NCI-H1092 treated with DMSO at 0.1 percent for 48 hours (cell line): ENCODE measurements at places on chromosomes 7 and 10.

DNA sequence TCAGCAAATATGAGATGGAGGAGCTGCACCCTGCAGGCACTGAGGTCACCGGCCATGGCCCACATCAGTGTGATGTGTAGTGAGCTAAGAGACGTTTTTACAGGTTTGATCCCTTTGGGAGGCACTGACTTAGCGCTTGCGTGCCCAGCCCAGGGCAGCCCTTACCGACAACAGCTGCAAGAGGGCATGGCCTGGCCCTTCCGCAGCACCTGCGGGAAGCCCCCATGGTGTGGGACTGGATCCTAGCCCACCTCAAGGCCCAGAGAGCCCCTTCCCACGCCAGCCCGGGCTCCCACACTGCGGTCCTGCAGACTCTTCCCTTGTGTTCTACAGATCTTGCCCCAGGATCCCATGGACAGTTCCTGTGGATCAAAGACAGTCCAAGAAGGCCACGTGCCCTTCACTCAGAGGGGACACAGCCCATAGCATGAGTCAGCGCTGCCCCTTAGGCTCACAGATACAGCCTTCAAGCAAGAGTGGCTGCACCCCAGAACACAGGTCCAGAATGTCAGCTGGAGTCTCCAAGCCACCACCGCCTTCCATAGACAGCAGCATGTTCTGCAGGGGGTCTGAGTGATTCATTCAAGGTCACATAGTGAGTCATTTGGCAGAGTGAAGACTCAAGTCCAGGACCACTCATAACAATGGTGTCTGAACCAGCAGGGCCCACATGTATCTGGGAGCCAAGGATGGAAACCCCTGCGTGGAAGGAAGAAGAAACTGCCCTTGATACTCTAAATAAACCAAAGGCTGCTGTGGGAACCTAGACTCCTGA, 25.4 kb downstream of the TLL2 start:
- no peak for DNase-seq

GRCh38 chr7:145265180-145265579, 429.3 kb upstream of the TPK1 start:
- DNase-seq: no peak

DNA sequence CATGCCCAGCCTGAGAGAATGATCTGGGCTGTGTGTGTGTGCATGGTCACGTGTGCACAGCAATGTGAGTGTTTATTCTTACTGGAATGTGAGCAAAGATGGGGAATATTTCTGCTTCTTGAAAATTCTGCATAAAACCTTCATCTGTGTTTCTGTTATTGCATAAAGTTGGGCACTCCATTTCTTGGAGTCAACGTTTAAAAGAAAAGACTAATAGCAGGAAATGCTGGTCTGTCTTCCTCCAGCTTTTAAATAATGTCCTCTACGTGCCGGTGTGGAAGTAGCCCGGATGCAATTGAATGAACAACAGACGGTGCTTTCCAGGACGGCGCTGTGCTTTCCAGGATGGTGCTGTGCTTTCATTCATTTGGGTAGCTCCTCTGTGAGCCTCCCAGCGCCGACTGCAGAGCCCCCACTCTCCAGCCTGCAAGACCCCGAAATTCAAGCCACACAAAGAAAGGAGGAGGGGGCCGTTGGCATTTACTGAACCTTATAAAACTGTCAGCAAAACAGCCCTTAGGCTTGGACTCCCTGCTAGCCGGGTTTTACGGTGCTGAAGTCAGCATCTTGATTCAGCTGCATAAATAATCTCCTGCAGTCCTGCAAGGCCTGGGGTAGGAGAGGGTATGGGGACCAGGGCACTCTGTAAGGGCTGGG, 158.2 kb upstream of the PRKCQ start:
- no peak for DNase-seq

DNA sequence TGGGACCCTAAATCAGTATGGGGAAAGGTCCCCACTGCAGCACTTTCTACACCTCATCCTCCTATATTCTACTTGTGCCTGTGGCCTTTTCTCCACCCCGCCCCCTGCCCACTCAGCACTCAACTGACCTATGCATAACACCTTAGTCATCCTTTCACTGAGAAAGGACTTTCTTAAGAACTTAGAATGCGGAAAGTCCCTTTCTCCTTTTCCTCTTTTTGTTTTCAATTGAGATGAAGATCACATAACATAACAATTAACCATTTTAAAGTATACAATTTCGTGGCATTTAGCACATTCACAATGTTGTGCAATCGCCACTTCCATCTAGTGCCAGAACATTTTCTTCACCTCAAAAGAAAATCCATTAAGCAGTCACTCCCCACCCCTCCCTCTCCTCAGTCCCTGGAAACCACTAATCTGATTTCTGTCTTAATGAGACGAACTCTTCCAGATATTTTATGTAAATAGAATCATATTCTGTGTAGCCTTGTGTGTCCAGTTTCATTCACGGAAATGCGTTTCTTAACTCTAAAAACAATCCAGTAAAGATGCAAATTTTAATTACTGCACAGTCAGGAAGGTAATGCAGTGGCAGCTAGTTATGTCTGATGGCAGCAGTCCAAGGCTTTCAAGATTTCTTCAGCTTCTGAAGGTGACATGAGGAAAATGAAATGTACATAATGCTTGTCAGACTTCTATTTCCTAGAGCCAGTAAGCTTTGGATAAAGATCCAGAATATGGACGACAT, 41.7 kb downstream of the FAS start:
- DNase-seq: no peak

DNA sequence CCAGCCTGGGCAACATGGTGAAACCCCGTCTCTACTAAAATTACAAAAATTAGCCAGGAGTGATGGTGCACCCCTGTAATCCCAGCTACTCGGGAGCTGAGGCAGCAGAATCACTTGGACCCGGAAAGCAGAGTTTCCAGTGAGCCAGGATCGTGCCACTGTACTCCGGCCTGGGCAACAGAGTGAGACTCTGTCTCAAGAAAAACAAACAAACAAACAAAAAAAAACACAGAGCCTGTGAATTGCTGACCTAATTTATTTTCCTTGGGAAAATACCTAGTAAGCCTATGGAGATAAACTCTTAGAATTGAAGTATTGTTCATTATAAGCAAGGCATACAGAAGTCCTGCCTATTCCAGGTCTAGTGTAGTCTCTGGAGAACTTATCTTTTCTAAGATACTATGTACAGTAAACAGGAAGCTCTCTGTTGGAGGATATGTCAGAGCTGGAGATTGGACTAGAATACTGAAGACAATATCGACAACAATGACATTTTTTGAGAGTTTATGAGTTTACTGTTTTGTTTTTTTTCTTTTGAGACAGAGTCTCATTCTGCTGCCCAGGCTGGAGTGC, 14.9 kb downstream of the GTF2I start:
- no peak for DNase-seq
